Activated gamma-delta T cell (primary cell): ENCODE measurements at places on chromosomes 6 and 20.

DNA sequence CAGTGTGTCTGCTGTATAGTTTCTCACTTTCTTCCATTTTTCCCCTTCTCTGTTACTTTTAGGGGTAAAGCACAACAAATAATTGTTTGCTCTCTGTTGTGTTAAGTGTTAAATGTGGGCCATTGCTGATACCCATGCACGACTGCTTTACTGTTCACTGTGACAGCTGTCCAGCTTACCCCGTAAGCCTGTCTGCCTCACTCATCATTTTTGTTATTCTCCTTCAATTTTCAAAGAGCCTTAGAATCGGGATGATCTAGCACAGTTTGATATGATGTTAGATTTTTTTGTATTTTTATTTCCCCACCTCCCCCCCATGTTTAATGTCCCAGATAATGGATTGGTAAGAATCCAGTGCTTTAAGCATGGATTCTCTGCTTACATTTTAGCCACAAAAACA is 41.2 kb upstream of the MLIP start:
- no peak for DNase-seq

DNA sequence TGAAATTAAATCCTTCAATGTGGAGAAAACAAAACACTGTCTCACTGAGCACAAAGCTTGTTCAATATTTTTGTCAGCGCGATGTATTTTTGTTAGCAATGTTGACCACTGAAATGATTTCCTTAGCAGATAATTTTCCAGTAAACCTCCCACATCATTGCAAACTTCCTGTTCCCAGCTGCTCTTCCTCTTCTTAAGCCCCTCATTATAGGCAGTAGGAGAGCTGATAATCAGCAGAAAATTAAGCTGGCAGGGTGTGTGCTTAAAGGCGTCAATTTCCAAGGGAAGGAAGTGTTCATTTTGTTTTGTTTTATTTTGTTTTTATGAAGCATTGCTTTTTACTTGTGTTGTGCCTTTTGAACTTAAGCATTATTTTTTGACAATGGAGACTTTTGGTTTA is 29.1 kb upstream of the TMEM14A start:
- DNase-seq, result no peak

- no peak for DNase-seq
Measured at GRCh38 chr6:81381382-81381916, 371.0 kb downstream of the TENT5A start.

DNA sequence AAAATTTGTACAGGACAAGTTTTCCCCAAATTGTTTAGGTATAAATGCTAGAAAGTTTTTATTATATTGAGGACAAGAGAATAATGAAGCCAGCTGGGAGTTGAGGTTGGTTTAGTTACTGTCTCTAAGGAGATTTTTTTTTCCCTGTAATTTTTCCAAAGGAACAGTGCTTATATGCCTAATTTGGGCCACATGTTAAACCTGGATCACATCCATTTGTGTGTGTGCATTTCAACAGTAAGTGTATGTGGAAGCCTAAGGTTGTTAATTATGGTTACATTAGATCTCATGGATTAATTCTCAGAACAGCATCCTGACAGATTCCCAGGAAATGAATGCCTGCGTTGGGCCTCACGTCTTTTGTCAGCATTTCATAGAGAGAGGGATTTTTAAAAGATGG is 4.5 kb downstream of the IGF2R start:
- no peak for DNase-seq

- no peak for DNase-seq
Measured at GRCh38 chr6:161215193-161215592, 58.7 kb downstream of the AGPAT4 start.

- no peak for DNase-seq
Measured at GRCh38 chr6:162217811-162218493, 509.6 kb downstream of the PRKN start.

DNA sequence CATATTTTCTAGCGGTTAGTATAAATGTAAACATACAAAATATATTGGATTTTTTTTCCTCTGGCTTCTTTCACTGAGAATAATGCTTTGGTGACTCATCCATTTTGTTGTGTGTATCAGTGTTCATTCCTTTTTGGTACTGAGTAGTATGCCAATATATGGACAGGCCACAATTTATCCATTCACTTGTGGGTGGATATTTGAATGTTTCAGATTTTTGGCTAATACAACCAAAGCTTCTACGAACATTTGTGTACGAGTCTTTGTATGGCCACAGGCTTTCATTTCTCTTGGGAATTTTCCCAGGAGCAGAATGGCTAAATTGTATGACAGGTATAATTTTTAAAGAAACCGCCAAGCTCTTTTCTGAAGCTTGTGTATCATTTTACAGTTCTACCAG is 677.5 kb downstream of the HDGFL1 start:
- no peak for DNase-seq

- DNase-seq, result no peak
Measured at GRCh38 chr6:6221787-6222535, 98.5 kb downstream of the F13A1 start.

GRCh38 chr6:96755096-96755495 is 82.2 kb downstream of the GPR63 start:
- no peak for DNase-seq

DNA sequence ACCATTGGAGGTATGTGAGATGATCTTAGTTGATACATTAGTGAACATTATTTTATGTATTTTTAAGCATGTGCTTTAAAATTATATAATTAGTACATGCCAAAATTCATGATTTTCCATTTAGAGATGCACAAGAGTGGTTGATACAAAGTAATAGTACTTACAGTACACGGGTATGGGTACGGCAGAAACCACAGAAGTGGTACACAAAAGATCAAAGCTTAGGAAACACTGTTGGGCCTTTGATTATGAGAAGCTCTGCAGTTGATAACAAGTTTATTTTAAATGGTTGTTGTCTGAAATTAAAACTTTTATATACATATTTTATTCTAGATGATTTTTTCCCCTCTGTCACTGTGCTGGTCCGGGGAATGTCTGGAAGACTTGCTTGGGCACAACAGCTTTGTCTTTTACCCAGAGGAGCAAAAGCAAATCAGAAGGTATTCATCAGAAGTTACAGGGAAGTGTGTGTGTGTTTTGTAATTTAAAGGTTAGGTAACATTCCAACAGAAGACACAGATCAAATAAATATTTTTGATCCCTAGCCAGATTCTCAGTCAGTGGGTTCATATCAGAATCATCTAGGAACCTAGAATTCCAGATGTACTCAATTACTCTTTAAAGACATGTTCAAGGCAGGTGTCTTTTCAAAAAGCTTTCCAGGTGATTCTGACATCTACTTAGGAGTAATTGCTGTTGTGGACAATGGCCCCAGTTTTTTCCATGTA is 32.5 kb upstream of the ADIG start:
- no peak for DNase-seq

DNA sequence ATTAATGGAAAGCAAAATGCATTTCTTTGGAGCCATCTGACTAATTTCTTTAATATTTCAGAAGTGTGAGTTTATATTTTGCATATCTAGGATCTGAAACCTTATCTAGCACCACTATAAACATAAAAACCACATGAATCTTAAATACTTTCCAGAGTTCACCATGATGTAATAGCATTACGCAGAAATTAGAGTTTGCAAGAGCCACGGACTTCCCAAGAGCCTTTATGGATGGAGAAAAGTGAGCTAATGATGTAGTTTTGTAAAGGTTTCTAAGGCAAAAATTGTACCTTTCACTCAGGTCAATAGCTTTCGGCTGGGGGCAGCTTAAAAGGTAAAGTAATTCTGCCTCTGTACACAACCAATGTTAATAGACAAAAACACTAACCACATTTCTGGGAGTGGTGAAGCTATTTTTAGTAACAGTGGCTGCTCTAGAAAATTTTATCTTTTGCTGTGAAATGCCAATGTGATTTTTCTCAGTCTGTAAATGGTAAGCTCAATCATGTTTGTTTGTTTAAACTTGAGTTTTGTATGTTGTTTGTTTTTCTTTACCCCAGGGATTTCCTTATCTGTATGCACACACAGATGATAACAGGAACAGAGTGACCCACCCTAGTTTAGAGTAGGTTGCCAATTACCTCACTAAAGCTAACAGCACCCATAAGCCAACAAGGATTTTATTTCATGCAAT is 80.5 kb downstream of the FILIP1 start:
- DNase-seq, result no peak

- no peak for DNase-seq
Measured at GRCh38 chr6:27688014-27688586, 215.2 kb upstream of the ZNF184 start.

GRCh38 chr6:134830940-134831339 is 119.0 kb downstream of the ALDH8A1 start:
- no peak for DNase-seq

GRCh38 chr20:24830649-24831048 is 118.4 kb upstream of the CST7 start:
- no peak for DNase-seq

- DNase-seq, result no peak
Measured at GRCh38 chr20:40991181-40991889, 37.3 kb upstream of the TOP1 start.

GRCh38 chr6:130981409-130981808 is 81.6 kb downstream of the EPB41L2 start:
- no peak for DNase-seq

DNA sequence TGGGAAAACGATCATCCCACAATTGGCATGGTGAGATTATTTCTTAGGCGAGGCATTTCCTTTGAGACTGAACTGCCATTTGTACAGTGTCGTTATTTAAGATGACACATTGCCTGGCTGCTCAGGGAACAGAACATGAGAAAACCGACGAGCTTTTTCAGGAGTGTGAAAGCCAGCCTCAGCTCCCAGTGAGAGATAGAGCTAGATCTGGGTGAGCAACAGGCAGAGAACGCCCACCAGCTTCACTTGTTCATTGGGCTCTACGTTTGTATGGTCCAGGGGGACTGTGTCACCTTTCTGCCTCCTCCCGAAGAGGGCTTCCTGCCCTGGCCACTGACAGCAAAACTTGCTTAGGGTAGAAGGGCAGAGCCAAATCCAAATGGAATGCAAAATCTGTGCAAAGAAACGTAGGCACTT is 378.1 kb downstream of the RNGTT start:
- DNase-seq, result no peak

DNA sequence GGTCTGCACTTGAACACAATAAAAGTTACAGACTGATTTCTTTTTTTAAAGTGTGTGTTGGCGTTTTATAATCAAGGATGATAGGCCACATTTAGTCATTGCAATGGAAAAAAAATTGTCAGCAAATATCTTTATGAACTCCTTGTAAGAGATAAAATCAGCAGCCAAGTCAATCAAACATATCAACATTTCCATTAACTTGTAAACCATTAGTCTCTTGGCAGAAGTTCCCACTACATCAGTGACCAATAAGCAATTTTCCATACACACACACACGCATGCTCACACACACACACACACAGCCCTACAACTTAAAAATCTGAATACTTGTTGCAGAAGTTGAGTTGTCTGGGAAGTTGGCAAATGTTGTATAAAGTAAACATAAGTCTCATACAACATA is 315.9 kb upstream of the KCNQ5 start:
- no peak for DNase-seq

- DNase-seq, result no peak
Measured at GRCh38 chr6:111750753-111751673, 122.2 kb downstream of the FYN start.

- DNase-seq, result no peak
Measured at GRCh38 chr20:35467339-35468224, 12.2 kb downstream of the CEP250 start.

- no peak for DNase-seq
Measured at GRCh38 chr6:24054388-24054787, 71.6 kb upstream of the NRSN1 start.

DNA sequence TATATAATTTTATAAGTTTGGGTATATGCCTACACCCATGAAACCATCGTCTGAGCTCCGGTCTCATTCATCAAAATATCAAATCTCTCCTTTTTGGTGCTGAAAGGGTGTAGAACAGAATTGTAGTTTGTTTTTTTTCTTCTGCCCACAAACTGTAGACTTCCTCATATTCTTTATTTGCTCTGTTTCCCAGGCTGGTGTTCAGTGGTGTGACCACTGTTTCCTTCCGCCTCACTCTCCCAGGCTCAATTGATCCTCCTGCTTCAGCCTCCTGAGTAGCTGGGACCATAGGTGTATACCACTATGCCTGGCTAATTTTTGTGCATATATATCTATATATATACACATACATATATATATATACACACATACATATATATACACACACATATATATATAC is 139.6 kb upstream of the HCRTR2 start:
- no peak for DNase-seq

DNA sequence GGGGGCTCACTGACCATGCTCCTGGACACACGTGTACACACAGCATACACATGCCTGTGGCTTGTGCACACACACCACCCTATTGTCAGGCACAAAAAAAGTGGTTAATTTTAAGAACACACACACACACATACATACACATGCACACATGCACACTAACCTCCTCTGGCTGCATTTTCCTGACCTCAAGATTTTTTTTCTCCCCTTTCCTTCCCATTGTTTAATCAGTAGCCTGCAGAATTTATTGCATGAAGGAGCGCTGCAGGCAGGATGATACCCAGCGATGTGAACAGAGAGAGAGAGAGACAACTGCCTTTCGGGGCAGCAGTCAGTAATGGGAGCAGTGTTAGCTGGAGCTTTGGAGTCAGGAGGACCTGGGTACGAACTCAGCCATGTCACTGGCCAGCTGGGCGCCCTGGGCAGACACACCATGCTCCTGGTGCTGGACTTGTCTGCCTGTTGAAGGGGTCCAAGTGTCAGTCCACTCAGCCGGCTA is 990 bp upstream of the TRAF3IP2 start:
- DNase-seq, result no peak

GRCh38 chr6:36028877-36029324 is 1.3 kb downstream of the MAPK14 start:
- DNase-seq, result no peak

GRCh38 chr20:36311141-36311853 is 5.2 kb downstream of the DLGAP4 start:
- DNase-seq, result no peak

DNA sequence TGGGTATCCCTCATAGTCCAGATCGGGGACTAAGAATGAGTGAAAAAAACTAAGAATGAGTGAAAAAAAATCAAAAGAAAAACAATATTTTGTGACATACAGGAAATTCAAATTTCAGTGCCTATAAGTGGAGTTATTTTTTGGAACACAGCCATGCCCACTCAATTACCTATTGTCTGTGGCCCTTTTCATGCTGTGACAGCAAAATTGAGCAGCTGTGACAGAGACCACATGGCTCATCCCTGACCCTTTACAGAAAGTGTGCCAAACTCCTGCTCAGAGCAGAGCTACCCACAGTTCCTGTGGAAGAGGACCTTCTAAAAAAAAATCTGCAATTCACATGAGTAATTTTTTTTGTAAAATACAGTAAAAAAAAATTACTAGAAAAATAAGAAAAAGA is 1.4 kb downstream of the NCR2 start:
- no peak for DNase-seq

DNA sequence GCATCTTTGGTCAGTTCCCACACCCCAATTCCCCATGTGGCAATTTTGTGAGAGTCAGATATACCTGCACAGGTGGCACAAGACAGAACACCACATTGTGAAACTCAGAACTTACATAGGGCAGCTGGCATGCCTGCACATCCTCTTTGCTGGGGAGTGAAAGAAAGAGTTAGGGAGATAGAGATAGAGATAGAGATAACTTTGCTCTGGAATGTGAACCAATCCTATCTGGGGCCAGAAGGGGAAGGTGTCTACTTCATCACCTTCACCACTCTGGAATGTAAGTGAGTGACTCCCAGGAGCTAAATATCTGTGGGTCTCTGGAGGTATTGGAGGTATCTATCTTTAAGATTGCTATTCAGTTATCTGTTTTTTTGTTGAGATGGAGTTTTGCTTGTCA is 289.2 kb downstream of the OGFRL1 start:
- DNase-seq, result no peak

- no peak for DNase-seq
Measured at GRCh38 chr6:33314943-33315792, 1.3 kb upstream of the TAPBP start.
